ENCODE measurements at places on chromosomes 7 and 10.

GRCh38 chr7:137915266-137915665, 68.5 kb upstream of the DGKI start:
- DNase-seq: no peak

DNA sequence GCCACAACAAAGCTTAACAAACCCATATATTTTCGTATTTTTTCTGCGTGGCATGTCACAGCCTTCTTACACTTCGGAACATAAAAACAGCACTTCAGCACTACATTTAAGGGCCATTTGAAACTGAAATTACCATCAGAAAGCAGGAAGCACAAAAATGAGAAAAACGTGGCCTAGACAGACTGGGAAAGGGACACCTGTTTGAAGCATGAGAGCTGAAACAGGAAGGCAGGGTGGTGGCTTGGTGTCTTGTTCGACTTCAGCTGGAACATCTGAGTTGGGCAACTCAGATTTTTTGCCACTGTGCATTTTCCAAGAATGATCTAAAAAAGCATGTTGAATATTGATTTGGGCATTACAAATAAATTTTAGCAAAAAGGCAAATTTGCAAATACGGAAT, 243.2 kb downstream of the ELMO1 start:
- DNase-seq: no peak

- no peak for DNase-seq
These were observed 239.2 kb downstream of the PTPRN2 start for GRCh38 chr7:158348446-158348845.

- no peak for DNase-seq
These were observed 623.1 kb downstream of the ACTR3B start for GRCh38 chr7:153382641-153383101.

DNA sequence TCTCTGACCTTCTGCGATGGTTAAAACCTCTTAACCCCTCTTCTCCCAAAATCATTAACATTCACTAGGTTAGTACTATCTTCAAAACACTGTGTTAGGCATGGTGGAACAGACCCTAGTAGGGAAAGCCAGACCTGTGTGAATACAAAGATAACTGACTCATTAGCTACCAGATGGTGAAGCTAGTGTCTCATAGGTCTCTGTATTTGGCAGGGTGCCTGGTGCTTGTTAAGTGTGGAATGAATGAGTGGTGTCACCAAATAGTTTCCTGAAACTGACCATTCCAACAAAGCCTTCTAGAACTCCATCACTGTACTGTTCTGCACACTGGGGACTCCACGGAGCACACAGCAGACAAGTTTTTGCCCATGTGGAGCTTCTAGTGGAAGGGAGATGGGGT, 27.7 kb upstream of the TM9SF3 start:
- DNase-seq: no peak

- no peak for DNase-seq
These were observed 448.1 kb upstream of the SEMA3D start for GRCh38 chr7:85634951-85635350.

DNA sequence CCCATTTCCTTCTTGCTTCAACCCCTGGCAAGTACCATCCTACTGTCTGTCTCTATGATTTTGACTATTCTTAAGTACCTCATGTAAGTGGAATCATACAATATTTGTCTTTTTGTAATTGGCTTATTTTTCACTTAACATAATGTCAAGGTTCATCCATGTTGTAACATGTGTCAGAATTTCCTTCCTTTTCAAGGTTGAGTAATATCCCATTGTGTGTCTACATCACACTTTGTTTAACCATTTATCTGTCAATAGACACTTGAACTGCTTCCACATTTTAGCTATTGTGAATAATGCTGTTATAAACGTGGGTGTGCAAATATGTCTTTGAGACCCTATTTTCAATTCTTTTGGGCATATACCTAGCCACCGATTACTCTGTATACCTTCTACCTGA, 14.0 kb upstream of the CDK14 start:
- no peak for DNase-seq

DNA sequence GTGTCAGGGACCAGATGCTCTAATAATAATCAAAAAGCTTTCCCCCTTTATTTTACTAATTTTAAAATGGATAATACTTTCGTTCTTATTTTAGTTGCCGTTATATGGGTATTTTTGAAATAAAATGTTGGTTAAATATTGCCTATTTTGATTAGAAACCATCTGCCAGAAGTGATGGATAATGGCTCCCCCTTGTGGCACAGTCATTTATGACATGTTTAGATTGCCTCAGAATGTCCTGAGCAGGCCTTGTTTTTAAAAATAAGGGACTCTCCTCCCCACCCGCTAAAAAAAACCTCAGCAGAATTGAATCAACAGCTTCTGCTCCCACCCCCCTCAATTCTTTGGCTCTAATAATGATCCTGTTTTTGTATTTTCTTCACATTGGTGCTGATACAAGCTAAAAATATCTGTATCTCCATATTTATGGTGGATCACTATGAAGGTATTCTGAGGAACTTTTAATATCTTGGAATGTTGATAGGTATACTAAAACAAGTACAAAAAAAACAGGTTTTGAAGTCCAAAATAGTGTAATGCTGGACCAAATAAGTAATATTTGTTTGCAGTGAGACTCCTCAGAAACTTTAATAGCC, 38.8 kb downstream of the TMEM60 start:
- DNase-seq: peak; percentile 57

- no peak for DNase-seq
These were observed 194.1 kb downstream of the CACNB2 start for GRCh38 chr10:18334116-18334867.

DNA sequence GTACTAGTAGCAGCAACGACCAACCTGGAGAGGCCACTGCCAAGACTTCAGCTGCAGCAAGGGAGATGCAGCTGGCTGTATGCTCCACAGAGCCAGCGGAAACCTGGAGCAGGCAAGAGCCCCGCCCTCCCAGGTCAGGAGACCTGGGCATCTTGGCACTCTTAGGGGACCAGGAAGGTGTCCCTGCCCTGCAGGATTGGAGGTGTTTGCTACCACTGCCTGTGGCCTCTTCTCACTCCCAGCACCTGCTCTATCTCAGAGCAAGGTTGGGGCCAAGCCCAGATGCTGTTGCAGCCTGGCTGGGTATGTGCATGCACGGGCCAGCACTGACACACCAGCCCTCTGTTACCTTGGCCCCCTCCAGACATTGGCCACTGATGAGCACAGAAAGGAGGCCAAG, 1512.8 kb downstream of the REEP3 start:
- no peak for DNase-seq

DNA sequence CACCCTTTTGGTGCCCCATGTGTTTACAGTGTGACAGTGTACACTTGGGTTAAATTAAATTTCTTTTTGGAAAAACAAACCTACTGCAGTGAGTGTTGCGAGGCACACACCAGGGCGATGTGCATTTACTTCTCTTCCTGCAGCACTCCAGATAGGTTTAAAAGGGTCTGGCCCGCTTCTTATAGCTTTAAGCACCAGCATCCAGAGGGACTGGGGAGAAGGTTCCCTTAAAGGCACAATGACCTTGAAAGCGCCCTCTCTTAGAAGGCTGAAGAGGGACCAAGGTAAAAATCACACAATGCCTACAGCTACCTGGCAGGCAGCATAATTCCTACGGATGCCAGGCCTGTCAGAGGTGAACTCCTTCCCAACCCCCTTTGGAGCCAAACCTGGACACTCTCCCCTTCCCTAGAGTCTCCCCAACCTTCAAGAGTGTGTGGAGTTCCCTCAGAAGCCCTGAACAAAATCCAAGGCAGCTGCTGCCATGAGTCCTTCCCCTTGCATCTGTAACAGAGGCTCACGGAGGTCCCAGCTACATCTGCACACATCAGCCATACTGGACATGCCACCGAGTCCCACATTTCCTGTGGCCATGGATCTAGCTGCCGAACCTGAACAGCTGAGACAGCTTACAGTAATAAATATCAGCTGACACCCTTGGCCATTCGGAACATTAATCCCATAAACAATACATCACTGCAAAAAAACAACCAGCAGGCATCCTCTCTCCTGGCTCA, 33.2 kb downstream of the TRIM8 start:
- DNase-seq: no peak

- no peak for DNase-seq
These were observed 27.0 kb downstream of the BLNK start for GRCh38 chr10:96244354-96244753.

- DNase-seq: no peak
These were observed 367.6 kb downstream of the HGF start for GRCh38 chr7:81402227-81402626.

GRCh38 chr10:75210282-75211006, at the start of gene VDAC2:
TSS of gene VDAC2 (plus strand) at chr10:75210796. CDS start at chr10:75211159, 363 bp downstream.
- DNase-seq: peak; percentile 93

DNA sequence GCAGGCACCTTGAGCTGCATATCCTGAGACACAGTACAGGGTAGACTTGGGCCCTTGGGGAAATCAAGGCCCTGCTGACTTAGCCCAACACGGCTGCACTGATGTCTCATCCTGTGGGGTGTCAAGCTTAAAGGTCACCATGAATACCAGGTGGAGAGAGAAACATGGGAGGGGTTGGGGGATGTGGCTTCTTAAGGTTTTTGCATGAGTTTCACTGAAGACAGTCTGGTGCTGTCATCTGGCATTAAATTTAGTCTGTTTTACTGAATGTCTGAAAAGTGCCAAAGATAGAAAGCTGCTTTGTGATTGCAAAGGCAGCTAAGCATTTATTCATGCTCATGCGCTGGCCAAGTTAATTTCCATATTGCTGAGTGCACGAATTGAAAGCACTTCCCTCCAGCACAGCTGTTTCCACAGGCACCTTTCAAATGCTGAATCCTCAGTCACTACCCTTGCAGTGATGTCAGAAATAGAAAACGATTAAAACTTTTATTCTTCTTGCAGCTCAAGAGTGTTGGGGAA, 102.1 kb downstream of the OSBPL3 start:
- peak; percentile 35 for DNase-seq

DNA sequence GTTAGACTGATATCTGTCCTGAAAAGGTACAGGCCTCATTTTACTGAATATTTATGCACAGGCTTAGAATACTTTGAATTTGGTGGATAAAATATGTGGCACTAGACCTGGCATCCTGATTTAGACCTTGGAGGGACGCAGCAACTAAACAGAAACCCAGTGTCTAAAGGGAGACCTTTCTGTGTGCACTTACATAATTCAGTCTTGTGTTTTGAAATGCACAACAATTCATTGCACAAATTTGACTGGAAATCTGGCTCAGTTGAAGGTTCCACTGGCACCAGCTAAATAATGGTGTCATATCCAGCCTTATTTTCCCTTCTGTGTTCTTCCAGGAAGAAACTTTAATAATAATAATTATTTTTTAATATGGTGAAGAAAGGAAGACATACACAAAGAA, 142.1 kb downstream of the SND1 start:
- DNase-seq: no peak

GRCh38 chr7:129640400-129640799, 28.9 kb downstream of the NRF1 start:
- DNase-seq: no peak
